ENCODE measurements at places on chromosomes 16 and 17.
A peak's percentile ranks its signal among the peaks of the same experiment; 100 is the strongest.

- DNase-seq: no peak
Measured at GRCh38 chr16:51542981-51543815, 392.1 kb upstream of the SALL1 start.

DNA sequence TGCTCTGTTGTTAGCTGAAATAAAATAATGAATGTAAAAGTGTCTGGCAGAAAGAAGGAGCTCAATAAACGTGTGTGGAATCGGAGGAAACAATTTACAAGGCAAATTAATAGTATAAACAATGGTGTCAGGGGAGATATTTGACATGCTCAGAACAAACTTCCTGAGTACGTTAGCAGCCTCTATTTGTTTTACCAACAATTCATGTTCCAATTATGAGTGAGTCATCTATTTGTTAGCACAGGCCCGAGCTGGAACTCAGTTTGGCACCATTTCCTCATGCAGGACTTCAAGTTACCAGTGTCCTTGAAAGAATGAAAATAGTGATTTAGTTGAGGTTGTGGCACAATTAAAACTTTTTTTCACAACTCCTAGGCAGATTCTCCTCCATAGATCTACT lies 9.1 kb downstream of the ASIC2 start:
- DNase-seq: peak; percentile 9

GRCh38 chr16:78761427-78761826 lies 662.0 kb downstream of the WWOX start:
- DNase-seq: no peak

DNA sequence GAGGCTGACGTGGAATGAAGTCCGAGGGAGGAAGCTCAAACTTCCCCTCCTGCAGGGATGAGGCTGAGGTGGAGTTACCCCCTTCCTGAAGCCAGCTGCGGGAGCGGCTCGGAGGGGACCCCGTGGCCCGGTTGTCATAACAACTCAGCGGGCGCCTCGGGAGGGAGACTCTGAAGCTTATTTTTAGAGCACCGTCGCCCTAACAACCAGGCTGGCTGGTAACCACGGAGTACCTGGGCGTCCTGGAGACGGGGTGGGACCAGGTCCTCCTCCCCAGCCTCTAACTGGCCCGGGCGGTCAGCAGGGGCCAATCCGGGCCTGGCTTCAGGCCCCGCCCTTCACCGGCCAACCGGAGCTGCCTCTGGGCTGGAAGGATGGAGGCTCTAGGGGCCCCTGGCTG lies 27.7 kb downstream of the NECAB2 start:
- no peak for DNase-seq

DNA sequence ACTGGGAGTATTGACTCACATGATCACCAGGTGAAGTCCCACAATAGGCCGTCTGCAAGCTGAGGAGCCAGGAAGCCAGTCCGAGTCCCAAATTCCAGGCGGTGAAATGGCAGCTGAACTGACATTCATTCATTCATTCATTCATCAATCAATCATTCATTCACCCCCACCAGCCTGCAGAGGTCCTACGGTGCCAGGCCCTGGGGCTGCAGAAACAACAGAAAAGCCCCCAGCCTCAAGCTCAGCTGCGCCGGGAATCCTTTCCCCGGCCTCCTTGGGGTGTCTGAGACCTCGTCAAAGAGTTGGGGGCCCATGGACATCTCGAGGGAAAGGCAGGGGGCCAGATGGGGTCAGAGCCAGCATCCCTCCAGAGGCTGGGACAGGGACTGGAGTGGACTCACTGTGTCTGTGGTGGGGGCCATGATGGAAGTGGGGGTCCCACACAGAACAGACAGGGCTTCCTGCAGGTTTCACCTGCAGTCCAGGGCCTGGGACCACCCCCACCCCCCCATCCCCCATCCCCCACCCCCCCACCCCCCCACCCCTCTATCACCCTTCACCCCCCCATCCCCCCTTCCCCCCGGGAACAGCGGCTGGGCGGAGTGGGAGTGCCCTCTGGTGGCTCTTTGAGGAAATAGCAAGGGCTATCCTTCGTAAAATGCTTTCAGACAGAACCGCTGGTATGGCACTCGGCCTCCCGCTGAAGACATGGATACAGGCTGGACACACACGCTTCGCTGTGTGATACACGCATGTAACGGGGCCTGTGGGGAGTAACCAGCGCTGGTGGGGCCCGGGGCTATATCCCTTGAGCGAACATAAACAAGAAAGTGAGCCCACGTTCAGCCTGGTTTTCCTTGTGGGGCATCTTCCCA lies 8.5 kb upstream of the ZC3H18 start:
- peak; percentile 26 for DNase-seq

DNA sequence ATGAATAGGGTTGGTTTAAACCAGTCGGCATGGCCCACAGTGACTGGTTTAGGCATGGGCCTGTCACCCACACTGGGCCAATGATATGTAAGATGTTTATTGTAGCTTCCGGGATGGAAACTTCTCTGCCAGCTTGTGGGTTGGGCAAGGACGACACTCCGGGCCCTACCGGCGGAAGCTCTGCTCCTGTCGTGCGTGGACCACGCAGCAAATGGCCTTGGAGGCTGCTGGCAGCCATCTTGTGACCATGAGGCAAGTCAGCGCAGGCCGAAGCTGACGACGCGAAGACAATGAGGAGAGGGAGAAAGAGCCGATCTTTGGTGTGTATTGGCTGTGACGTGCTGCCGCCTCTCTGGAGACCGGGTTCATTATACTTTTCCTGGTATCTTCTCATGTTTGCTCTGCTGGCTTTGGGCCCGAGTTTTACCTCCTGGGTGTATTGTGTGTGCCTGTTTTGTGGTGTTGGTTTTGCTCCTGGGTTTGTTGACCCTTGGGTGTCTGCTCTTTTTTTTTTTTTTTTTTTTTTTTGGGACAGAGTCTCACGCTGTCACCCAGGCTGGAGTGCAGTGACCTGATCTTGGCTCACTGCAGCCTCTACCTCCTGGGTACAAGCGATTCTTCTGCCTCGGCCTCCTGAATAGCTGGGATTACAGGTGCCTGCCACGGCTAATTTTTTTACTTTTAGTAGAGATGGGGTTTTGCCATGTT lies 15.4 kb downstream of the SLC25A10 start:
- no peak for DNase-seq

GRCh38 chr17:59105852-59106462 lies 723 bp downstream of the TRIM37 start:
- DNase-seq: peak; percentile 27

- no peak for DNase-seq
Measured at GRCh38 chr16:67013823-67014633, 14.9 kb upstream of the CBFB start.

GRCh38 chr16:10554569-10554968 lies 25.8 kb downstream of the EMP2 start:
- DNase-seq: no peak

- DNase-seq: no peak
Measured at GRCh38 chr17:64661726-64661975, 456 bp downstream of the SMURF2 start.

- DNase-seq: no peak
Measured at GRCh38 chr17:50710025-50710424, 2.3 kb upstream of the ANKRD40 start.

DNA sequence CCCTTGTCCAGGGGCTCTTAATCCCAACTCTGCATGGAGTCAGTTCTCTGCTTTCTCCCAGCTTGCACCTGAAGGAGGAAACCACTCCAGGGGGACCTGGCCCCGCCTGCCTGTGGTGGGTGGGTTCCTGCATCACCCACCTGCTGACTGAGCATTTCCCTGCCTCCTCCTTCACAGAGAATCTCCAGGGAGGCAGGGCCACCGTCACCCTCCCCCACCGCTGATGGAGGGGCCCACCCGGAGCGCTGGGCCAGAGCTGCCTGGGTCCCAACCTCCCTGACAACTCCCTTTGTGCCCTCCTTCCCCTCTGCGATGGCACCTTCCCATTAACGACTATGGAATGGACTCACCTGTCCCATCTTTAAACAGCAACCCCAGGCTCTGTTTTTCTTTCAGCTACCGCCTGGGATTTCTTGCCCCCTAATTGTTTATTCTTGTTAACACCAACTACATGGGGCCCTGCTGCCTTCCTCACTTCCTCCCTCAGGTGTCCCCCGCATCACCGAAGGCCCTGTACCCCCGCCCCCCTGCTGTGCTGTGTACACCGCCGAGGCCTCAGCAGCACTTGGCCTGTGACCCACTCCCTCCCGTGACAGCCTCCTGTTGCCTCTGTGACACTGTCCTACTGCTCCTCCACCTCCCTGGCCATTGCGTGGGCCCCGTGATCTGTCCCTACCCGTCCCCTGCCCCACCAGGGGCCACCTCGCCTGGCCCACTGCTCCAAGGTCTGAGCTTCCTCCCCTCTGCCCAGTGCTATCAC lies 842 bp upstream of the TEDC2 start:
- DNase-seq: no peak

GRCh38 chr16:53744449-53744848 lies 40.5 kb downstream of the FTO start:
- peak; percentile 54 for DNase-seq

GRCh38 chr16:71537643-71538042 lies 11.4 kb downstream of the CHST4 start:
- DNase-seq: peak; percentile 26

GRCh38 chr16:78551487-78552085 lies 452.1 kb downstream of the WWOX start:
- no peak for DNase-seq

- no peak for DNase-seq
Measured at GRCh38 chr17:17700251-17700969, 19.2 kb downstream of the RAI1 start.

DNA sequence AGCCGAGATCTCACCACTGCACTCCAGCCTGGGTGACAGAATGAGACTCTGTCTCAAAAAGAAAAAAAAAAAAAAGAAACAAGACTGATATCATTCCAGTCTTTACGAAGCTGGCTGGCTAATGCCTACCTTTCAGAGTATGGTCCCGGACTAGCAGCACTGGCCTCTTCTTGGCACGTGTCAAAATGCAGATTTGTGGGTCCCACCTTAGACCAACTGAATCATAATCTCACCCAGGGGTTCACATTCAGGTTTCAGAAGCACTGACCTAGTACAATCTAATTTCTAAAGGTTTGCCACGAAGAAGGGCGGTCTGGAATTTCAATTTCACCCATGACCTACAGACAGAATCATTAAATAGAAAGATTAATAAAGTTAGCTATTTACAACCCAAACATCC lies 43.4 kb upstream of the GRIN2A start:
- DNase-seq: no peak

- DNase-seq: no peak
Measured at GRCh38 chr17:56834380-56835263, 671 bp downstream of the DGKE start.

GRCh38 chr16:75160386-75160785 lies 12.1 kb downstream of the ZFP1 start:
- no peak for DNase-seq

DNA sequence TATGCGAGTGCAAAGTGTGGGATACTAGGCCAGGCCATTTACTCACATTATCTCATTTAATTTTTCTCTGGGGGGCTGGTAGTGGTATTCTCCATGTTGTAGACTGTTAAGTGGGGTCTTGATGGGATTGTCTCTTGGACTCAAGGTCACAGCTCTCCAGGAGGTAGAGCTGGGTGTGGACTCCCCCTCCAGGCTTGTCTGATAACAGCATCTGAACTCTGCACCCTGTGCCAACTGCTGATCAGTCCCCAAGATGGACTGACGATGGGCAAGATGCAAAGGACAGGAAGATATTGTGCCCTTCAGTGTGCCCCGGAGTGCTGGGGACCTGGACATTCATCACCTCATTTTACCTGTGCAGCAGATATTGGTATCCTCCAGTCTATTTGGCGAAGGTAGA lies 147.8 kb downstream of the MSI2 start:
- no peak for DNase-seq

DNA sequence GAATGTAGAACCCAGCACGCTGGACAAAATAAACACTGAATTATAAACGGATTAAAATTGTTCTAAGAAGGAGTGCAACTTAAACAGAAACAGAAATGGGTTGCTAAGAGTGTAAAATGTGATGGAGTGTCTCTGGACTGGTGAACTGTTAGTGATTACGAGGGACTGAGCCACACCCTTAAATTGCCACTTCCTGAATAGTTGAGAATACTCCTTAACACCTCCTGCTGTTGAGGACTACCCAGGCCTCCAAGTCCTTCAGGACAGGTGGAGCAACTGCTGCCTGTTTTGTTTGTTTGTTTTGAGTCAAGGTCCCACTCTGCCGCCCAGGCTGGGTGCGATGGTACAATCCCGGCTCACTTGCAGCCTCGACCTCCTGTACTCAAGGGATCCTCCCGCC lies 25.8 kb upstream of the IRF8 start:
- DNase-seq: no peak

DNA sequence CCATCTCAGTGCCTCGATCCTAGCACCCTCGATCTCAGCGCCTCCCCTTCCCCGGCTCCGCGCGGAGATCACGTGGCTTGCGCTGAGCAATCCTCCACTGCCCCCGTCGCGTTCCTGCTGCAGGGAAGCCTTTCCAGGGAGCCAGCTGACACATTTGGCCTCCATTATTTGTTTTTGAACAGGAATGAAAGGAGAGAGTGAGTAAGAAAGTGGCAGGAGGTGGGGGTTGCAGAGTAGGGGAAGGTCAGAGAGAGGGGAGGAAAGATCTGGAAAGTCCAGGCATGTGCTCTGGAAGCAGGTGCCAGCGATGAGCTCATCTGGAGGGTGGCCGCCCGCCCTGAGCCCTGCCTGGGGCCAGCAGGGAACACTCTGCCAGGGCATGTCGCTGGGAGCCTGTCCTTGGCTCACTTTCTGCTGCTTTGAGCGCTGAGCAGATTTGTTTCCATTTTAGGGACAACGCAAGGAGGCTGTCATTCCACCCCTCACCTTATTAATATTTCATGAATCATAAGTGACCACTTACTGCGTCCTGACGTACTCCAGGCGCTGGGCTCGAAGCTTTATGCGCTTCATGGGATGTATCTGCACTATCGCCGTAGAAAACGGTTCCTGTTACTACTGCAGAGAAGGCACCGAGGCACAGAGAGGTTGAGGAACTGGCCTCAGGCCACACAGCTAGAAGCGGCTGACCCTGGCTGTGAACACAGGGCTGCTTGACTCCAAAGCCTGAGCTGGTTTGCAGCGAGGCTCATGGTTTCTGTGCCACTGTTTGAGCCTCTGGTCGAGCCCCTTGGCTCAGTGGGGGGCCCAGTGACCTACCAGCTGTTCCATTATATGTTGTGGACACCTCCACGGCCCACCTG lies 283.1 kb downstream of the SEC14L1 start:
- DNase-seq: peak; percentile 92

GRCh38 chr16:50169555-50170096 lies 16.5 kb downstream of the TENT4B start:
- peak; percentile 21 for DNase-seq

GRCh38 chr16:81094771-81095251 lies 1.4 kb downstream of the GCSH start:
- DNase-seq: no peak

- no peak for DNase-seq
Measured at GRCh38 chr17:57255182-57255775, 1.0 kb upstream of the MSI2 start.

DNA sequence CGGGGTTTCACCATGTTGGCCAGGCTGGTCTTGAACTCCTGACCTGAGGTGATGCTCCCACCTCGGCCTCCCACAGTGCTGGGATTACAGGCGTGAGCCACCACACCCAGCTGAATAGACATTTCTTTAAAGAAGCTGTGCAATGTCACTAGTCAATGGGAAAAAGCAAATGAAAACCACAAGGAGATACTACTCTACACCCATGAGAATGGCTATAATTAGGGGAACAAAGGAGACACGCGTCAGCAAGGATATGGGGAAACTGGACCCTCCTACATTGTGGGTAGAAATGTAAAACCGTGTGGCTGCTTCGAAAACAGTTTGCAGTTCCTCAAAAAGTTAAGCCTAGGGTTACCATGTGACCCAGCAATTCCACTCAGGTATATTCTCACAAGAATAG lies 103.4 kb downstream of the VPS53 start:
- DNase-seq: no peak
